ENCODE measurements at places on chromosomes 3 and 15.
A peak's percentile ranks its signal among the peaks of the same experiment; 100 is the strongest.

- no peak for DNase-seq
Observed at GRCh38 chr15:72801590-72802325, 18.2 kb upstream of the ADPGK start.

DNA sequence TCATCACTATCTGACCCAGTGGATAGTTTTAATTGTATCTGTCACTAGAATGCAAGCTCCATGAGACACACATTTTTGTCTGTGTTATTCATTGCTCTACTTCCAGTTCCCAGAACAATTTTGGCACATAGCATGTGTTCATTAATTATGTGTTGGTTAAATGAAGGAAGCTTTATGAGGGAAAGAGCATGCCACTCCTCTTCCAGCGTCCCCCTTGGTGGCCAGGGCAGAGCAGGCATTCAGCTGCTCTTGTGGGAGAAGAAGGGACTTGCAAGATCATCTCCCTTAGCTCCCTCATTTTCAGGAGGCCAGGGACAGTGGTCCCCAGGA lies 489 bp upstream of the GALNT15 start:
- no peak for DNase-seq

DNA sequence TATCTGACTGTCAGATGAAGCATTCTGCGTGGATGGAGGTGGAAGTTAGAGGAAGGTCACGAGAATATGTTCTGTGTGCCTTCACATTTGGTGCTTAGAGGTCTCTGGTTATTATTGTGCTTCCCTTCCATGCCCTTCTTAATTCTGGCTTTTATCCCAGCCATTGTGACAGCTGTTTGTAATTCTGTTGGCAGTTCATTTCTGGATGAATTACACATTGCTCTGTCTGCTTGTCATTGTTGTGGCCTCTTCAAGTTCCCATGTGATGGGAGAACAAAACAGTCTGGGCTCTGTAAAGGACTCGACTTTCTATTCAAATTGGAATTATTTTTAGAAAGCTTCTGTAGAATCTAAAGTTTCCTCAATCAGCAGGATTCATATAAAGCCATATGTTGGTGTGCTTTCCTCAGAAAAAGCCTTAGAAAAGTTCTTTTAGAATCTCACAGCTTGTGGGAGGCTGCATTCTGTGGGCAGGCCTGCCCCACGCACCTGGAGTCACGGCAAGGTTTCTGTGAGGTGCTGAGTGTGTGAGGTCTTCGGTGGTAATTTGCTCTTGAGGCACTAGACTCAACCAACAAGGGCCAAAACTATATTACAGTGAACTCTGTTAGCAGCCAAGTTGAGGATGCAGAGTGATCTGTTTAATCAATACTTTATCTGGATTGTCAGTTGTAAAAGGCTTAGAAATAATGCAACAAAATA lies 397.4 kb upstream of the AZI2 start:
- no peak for DNase-seq

- DNase-seq = no peak
Observed at GRCh38 chr3:186534113-186534669, 10.0 kb downstream of the CRYGS start.

- no peak for DNase-seq
Observed at GRCh38 chr15:33941279-33942063, 26.8 kb upstream of the CHRM5 start.

GRCh38 chr15:95249524-95249923 lies 1018.2 kb downstream of the MCTP2 start:
- DNase-seq = no peak

DNA sequence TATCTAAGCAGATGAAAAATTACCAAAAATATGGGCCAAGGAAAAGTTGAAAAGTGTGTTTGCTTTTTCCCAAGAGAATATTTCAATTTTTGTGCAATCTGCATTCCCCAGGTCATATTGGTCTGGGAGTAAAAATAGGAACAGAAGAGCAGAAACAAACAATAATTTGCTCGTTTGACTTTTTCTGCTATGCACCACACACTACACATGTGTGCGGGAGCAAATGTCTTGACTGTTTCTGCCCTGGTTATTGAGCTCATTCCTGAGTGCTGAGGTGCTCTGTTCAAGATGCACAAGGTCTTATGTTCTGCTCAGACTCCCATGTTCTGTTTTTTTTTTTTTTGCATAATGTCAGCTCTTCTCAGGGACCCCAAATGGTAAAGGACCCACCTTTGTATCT lies 298.0 kb upstream of the MME start:
- DNase-seq = no peak

DNA sequence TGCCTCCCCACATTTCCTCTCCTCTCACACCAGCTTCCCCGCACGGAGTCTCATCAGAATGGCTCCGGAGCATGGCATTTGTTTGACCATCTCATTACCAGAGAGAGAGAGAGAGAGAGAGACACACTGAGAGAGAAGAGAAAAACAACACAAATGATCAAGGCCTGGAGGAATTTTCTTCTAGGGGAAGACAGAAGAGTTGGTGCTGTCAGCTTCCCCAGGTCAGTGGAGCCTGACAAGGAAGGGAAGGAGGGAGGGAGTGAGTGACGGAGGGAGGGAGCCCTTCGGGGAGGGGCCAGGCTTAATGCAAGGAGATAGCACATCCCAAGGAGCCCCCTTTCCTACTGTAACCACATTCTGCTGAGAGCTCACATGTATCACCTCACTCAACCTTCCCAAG lies 9.1 kb downstream of the ST8SIA2 start:
- DNase-seq = no peak

DNA sequence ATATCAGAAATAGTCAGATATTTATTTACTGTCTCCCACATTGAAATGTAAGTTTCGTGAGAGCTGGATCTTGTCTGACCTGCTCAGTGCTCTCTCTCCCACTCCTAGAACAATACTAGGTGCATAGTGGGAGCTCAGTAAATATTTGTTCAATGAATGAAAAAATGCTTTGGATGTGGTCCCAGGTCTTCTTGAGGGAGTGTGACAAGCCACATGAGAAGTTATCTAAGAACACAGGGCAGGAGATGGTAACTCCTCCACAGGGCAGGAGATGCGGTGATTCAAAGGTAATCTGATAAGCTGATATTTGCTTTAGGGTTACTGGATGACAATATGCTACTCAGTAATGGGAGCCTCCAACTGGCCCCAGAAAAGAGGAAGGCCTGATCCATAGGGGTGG lies 25.8 kb upstream of the PLA2G4E start:
- DNase-seq = no peak

GRCh38 chr3:113890256-113890900 lies 51.8 kb downstream of the GRAMD1C start:
- DNase-seq = no peak

GRCh38 chr3:195802261-195802701 lies 9.4 kb downstream of the MUC4 start:
- DNase-seq = no peak

DNA sequence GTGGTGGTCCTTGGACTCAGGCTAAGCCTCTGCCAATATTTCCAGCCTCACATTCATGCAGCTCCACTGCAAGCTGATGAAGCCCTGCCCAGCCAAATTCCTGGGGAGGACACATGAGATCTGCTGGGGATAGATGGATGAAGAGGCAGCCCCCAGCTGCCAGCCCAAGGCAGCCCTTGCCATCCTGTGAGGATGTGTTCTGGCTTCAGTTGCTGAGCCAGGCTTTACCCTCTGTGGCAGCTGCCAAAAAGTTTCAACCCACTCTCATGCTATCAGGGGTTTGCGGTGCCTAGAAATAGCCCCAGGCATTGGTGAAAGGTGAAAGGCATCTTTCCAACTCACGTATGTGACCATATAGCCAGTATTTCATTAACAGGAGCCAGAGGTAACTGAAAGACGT lies 37.6 kb downstream of the C2CD4A start:
- no peak for DNase-seq

DNA sequence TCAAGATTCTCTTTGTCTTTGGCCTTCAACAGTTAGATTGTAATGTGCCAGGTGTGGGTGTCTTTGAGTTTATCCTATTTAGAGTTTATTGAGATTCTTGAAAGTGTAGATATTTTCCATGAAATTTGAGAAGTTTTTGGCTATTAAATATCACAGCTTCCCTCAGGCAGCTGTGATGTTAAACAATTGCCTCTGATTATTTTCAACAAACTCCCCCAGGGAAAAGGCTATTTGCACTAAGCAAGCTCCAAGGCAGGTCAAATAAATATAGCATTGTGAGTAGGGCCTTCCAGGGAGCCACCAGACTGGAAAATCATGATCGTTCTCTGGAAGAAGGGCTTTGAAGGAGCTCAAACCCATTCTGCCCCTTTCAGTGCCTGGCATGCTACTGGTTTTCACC lies 107.0 kb downstream of the EEFSEC start:
- no peak for DNase-seq

DNA sequence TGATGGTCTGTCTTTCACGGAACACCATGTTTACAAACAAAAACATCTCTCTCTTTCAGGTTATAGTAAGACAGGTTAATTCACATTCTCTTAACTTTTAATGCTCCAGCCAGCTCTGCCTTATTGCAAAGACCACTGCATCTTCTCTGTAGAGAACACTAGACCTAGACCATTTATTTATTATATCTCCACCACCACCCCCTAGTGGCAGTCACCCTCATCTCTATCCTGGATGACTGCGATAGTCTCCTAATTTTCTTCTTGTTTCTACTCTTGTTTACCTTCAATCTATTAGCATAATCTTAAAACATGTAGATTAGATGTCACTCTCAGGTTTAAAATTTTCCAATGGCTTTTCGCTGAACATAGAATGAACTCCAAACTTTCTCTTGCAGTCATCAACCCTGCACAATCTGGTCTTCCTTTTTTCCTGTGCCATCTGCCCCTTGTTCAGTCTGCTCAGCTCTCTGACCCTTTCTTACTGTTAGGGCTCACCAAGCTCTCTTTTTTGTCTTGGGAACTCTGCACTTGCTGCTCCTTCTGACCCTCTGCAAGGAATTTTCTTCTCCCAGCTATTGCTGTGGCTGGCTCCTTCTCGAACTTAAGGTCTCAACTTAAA lies 155.6 kb downstream of the SQOR start:
- DNase-seq = no peak

GRCh38 chr3:177349384-177349783 lies 152.1 kb upstream of the TBL1XR1 start:
- no peak for DNase-seq

DNA sequence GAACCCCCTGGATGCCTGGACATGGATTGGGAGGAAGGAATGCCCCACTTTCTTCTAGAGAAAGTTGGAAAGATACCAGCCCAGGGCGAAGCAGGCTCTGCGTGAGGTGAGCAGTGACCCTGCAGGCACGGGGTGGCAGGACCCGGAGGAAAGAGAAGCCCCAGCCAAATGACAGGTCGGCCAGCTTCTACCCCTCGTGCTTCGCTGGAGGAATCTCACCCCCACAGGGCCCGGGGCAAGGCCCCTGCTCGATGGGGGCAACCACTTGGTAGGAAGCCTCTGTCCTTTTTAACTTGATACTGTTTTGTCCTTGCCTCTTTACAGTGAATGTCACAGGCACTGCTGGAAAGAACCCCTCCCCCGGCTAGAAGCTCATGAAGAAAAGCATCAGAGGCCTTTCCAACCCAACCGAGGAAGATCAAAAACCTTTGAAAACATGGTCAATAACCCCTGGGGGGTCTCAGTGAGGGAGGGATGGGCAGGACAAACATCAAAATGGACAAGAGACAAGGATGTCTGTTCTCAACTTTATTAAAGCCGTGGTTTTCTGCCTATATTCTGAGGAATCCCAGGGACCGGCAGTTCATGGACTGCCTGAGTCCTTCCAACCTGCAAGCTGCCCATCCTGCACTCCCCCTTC lies 54.4 kb downstream of the SH3BP5 start:
- DNase-seq = no peak

- DNase-seq = no peak
Observed at GRCh38 chr3:97991293-97991682, 19.1 kb upstream of the RIOX2 start.

DNA sequence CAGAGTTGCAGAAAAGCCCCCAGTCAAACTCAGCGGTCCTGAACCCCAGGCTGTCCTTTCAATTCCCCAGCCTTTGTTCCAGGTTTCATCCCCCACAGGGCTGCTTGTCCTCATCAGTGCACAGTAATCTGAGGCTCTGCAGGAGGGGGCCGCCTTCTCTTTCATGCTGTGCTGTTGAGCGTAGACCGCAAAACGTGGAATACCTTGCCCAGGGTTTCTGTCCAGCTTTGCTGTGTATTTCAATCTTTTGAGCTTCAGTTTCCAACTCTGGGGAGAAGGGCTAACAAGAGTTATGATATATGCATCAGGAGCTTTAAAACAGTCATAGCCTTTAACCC lies 64.8 kb downstream of the FAM43A start:
- DNase-seq = no peak

GRCh38 chr15:95293456-95294031 lies 1037.0 kb upstream of the NR2F2 start:
- DNase-seq = no peak

GRCh38 chr3:9153904-9154619 lies 95.4 kb downstream of the SRGAP3 start:
- no peak for DNase-seq

DNA sequence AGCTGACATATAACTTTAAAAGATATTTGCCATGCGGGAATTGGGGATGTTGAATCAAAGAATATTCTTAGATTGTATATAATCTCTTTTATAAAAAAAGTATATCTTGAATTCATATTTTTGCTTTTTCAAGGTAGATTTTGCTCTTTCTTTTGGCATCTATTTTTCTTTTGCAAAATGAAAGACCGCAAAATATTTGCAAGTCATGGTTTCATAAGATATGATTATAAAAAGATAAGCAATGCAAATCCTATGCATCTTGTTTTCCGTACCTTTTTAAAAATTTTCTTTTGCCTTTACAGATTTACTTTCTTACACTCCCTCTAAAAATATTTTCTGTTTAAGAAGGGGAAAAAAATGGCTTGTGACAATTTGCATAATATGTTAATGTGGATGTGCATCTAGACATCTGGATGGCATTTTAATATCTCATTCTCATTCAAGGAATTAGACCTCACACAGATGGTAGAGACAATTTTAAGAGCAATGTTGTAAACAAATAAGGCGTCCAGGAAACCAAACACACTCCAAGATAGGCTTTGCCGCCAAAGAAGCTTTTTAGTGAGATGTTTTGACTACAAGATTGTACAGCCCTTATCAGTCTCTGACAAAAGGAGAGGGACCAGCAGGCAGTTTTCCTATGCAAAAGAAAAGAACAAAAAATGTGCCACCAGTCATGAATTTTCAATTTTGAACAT lies 371.1 kb downstream of the CHL1 start:
- DNase-seq = no peak

- DNase-seq = no peak
Observed at GRCh38 chr3:56927855-56928254, 126.1 kb upstream of the ARHGEF3 start.

- DNase-seq = no peak
Observed at GRCh38 chr3:33717616-33717865, 513 bp downstream of the CLASP2 start.

DNA sequence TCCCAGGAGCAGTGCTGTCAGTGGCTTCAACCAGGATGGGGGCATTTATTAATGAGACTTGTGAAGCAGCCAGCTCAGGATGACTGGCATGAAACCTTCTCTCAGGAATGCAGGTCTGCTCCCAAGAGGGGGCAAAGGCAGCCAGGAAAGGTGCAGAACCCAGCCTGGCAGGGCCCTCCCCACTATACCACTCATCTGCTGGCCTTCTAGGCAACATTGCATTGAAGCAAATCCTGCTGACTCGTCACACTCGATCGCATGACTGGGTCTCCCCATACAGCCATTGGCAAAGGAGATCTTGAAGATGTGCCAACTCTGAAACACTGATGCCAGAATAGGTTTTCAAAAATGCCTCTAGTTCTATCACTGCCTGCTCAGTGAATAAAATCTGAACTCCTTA lies 65.7 kb upstream of the CMTM7 start:
- DNase-seq = no peak

GRCh38 chr3:113441051-113441770 lies at the start of gene CFAP44:
CFAP44 (minus strand) TSS chr3:113441493; CDS start chr3:113433664, 7,829 bp downstream.
- DNase-seq = peak; percentile 19
